ENCODE measurements at places on chromosomes 12 and 14.

DNA sequence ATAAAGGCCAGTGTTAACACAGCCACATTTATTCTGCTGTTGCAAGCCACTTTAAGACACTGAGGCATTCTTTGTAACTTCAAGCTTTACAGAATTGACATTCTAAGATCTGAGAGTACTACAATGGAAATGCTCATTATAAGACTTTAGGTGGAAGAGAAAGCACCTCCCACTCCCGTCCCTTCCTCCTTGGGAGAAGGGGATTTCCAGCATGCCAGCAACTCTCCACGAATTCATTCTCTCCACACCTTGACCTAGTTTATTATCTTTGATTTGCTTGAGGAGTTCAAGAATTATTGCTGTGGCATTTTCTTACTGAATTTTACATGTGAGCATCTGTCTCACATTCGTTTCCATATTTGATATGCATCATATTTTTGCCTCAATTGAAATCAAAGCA lies 644.4 kb upstream of the MIS18BP1 start:
- no peak for DNase-seq

DNA sequence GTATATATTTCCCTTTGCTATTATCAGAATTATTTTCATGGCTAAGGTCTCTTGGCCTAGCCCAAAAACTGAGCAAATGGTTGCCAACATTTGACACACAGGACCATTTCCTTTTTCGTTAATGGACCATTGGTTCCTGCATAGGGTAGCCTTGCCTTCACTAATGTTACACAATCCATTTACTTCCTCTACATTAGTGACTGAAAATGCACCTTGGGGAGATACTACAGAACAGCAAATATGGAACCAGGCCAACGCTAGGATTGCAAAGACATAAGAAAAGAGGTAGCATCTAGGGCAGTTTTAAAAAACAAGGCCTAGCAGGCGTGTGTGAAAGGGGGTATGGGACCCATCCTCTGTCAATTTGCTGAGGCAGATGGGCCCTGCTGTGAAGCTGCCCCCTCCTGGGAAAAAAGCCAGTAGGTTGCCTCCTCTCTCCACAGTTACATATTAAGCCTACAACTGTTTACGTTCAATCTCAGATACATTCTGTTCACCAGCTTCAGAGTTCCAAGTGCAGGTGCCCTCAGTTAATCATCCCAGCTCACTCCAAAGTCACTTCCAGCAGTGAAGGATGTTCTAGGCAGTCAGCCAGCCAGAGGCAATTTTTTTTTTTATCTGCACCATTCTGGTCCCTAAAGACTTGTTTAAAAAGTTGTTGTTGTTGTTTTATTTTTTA lies 15.0 kb downstream of the AQP6 start:
- DNase-seq, result no peak

- DNase-seq, result no peak
These were observed 3.5 kb downstream of the LPAR5 start for GRCh38 chr12:6632026-6632983.

- no peak for DNase-seq
These were observed 90.4 kb downstream of the ARMH4 start for GRCh38 chr14:58061581-58061980.

DNA sequence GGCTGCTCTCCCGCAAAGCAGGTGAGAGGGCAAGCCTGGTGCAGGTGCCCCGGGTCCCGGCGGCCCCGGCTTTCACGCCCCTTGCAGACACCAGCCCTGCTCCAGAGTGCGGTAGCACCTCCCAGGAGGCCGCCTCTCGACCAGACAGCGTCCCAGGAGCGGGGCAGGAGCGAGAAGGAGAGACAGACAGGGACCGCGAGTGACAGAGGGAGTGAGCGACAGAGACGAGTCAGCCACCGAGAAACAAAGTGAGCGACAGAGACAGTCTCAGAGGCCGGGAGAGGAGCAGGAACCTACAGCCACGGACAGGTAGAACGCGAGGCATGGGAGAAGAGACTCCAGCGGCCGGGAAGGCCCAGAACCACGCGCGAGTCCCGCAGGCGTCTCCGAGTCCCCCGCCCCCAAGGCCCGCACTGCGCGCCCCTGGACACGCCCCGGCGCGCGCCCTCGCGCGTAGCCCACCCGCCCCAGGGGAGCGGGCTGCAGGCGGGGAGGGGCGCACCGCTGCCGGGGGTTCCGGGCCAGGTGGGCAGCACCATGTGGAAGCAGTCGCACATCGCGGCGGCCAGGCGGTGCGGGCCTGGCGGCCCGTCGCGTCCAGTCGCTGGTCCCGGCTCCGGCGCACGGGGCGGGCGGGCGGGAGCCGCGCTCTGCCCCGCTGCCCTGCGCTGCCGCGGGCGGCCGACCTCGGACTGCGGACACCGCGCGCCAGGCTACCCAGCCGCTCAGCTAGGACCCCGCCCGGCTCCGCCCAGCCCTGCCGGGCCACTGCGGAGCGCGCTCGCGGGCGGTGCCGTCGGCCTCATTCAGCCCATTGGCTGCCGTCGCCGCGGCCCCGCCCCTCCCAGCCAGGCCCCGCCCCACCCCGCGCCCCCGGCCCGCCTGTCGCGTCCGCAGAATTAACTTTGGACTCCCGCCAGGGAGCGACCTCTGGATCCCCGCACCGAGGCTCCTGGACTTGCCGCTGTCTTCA lies at the start of gene AHNAK2:
Gene AHNAK2, minus strand, starts transcription at position 694 of the 973 bp plus-strand sequence. Its CDS starts 137 bp downstream, at position 557.
- DNase-seq, result no peak

DNA sequence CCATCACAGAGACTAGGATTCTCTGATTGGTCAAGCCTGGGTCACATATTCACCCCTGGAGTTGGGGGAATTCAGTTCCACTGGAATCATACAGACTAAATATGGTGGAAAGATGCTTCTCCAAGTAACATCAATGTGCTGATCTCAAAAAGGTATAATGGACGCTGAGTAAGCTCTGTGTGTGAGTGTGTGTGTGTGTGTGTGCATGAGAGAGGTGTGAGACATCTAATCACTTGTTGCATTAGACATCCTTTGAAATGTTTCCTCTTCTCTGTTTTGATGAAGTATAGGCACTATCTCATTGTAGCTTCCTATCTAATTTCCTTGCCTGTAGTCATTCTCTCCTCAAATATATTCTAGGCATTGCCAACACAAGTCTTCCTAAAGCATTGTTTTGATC lies 5.0 kb upstream of the RAB3IP start:
- no peak for DNase-seq

- no peak for DNase-seq
These were observed 114.8 kb downstream of the PLXNC1 start for GRCh38 chr12:94263011-94263811.

GRCh38 chr12:108965886-108966285 lies 55.0 kb downstream of the SVOP start:
- DNase-seq, result no peak

- DNase-seq, result no peak
These were observed 451.3 kb upstream of the USP15 start for GRCh38 chr12:61808856-61809255.

- no peak for DNase-seq
These were observed 35.5 kb downstream of the CPSF6 start for GRCh38 chr12:69274861-69275260.

- no peak for DNase-seq
These were observed 155.0 kb upstream of the C14orf180 start for GRCh38 chr14:104424406-104425072.

DNA sequence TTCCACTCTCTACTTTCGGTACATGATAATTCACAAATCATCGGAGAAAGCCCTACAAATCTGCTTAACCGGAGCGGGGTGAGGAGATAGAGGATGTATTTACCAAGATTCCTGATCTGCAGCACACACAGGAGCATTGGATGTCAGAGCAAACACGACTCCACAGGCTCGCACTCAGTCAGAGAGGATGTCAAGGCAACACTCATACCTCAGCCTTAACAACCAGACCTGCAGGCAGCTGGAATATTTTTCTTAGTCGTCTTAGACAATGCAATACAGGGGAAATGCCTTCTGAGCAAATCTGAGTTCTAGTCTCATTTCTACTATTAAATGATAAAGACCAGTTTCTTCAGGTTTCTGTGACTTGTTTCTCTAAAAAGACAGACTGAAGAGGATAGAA lies 159.3 kb upstream of the CPNE8 start:
- DNase-seq, result no peak

DNA sequence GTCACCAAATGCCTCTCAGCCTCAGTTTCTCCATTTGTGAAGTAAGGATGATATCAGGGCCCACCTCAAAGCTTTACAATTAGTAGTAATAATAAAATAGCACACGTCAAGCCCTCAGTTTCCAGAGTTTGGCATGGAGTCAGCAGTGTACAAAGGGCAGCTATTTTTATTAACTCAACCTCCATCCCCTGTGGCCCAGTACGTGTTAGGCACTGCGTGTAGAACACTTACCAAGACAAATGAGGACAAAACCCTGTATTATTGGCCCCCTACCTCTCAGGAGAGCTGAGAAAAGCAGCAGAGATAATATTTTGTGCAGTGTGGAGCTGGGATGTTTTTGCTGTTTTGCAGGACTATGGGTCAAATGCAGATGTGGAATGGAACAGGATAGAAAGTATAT lies 280.8 kb downstream of the C12orf75 start:
- DNase-seq, result no peak

- no peak for DNase-seq
These were observed 40.5 kb downstream of the RASSF3 start for GRCh38 chr12:64650762-64651161.

DNA sequence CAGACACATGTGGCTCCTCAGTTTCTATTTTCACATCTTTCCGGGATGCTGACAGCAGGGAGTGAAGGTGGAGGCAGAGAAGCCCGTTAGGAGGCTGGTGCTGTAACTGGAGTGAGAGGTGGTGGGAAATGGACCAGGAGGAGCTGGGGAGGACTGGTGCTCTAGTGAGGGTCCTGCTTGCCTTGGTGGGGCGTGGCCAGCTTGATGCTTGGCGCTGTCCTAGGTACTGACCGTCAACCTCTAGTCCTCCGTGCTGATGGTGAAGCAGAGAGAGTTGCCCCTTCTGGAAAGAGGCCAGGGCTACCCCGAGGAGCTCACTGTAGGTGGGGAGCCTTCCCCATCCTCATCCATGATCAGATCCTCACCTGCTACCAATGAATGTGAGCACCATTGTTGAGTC lies 1.4 kb downstream of the TRMT61A start:
- no peak for DNase-seq

DNA sequence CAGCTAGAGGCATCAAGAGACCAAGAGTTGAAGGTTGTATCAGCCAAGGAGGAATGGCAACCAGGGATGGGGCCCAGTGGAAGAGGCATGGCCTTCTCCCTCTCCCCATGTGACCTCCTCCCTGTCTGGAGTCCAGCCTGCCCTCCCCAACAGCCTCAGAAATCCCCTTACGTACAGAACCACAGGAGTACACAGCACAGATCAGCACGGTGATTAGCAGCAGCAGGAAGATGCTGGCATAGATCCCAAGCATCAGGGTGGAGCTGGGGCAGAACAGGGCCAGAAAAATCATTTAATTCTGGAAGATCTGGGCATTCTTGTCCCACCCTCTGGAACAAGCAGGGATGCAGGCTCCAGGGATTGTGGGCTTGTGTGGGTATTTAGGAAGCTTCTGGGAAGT lies 14.4 kb downstream of the ADCY6 start:
- no peak for DNase-seq

DNA sequence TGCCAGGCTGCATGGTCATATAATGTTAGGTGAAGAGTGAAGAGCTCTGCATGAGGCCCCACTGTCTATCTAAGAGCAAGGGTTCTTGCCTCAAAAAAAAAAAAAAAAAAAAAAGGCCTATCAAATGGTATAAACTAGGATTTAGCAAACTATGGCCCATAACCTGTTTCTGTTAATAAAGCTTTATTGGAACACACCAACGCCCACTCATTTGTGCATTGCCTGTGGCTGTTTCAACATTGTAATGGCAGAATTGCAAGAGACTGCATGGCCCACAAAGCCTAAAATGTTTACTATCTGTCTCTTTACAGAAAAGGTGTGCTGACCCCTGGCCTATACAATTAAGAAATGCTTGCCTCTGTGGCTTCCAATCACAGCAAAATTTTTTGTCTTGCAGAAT lies 12.8 kb downstream of the PLEKHG7 start:
- DNase-seq, result no peak

DNA sequence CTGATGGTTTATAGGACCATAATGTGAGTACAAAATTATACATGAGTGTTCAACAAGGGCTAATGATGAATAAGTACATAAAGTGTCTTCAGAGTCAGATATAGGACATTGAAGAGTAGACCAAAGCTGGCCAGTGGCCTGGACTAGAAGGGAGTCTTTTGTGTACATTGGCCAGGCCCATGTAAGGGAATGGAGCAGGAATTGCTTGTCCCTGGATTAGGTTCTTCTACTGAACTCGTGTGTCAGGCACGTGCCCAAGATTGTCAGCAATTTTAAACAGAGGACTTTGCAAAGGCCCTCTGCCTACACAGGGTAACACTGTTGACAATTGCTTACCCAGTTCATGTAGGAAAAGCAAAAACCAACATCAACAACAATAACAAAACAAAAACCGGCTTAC lies 196.0 kb upstream of the SEL1L start:
- no peak for DNase-seq

- DNase-seq, result no peak
These were observed 33.0 kb upstream of the CFAP54 start for GRCh38 chr12:96456265-96456974.

GRCh38 chr14:92986254-92987147 lies 63.6 kb downstream of the CHGA start:
- no peak for DNase-seq

- DNase-seq, result no peak
These were observed 226.1 kb upstream of the DIO3 start for GRCh38 chr14:101335061-101335661.

DNA sequence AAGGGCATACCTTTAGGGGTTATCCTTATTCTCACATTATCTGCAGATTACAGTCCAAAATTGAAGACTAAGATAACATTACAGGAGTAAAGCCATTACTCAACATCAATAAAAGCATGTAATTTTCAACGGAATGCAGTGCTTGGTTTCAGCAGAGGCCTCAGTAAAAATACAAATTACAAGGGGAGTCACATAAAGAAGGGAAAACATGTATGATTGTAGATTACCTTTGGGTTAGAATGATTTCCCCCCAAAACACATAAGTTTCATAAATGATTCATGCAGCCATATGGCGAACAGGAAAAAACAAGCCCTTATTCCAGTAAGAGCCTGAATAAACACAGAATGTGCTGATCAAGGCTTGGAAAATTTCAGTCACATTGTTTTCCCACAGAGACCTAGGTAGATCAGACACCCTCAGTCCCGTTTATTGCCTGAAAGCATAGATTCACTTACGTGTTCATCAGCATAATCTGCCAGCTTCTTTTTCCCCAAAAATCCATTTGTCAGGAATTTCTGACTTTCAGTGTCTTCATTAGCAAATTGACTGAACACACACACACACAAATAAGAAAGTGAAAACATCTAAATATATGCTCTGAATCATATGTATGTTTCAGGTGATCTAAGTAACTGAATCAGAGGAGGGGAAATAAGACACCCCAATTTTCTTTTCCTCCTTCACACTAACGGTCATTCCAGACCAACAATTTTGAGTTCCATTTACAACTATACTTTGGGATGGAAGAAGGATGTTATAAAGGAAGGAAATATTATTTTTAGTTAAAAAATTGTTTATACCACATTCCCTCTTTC lies 37.5 kb downstream of the SLC38A4 start:
- no peak for DNase-seq

- no peak for DNase-seq
These were observed 4.2 kb upstream of the CDC42BPB start for GRCh38 chr14:103061482-103061976.

GRCh38 chr12:28222081-28222700 lies 31.9 kb downstream of the CCDC91 start:
- no peak for DNase-seq
